ENCODE measurements at places on chromosomes 6 and 20.

- DNase-seq, result no peak
These were observed 773.6 kb upstream of the CHD6 start for GRCh38 chr20:42391807-42392206.

DNA sequence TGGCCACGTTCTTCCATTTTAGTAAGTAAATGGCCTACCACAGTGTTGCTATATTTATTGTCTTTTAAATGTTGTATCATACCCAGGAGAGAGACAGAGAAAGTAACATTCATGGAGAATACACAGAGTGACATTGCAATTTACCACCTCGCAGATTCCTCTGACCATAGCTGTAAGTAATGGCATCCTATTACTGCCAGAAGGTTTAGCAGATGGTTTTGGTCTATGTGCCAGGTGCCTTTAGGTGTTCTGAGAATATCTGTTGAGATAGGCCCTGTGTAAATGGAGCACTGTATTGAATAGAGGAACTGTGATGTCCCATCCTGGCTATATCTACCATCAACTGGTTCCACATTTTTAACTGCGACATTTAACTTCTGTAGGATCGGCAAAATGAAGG is 559.6 kb downstream of the KIF16B start:
- DNase-seq, result no peak

DNA sequence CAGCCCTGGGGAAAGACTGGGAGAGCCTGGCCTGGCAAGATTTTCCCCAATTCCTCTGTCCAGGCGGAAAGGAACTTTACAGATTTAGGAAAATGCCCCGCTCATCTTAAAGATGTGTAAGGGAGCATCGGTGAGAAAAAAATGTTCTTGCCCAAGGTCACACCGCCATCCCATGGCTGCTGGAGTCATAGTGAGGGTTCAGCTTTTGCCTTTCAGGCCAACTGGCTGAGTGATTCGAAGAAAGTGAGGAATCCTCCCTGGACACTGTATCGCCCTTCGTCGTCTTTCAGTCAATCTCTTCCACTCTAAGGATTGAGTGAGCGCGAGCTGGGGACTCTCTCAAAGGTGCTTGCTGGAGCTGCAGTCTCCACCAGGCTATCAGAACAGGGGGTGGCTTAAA is 1.4 kb downstream of the WFDC2 start:
- no peak for DNase-seq

GRCh38 chr20:47310729-47311128 is 45.8 kb downstream of the ZMYND8 start:
- no peak for DNase-seq

GRCh38 chr20:40744818-40745175 is 55.8 kb upstream of the MAFB start:
- no peak for DNase-seq

- no peak for DNase-seq
These were observed 181.2 kb downstream of the ZDHHC14 start for GRCh38 chr6:157561929-157562810.

GRCh38 chr20:42589976-42590639 is 599.6 kb downstream of the PTPRT start:
- DNase-seq, result no peak

GRCh38 chr6:117397536-117398227 is 28.1 kb downstream of the ROS1 start:
- DNase-seq, result peak; percentile 27

DNA sequence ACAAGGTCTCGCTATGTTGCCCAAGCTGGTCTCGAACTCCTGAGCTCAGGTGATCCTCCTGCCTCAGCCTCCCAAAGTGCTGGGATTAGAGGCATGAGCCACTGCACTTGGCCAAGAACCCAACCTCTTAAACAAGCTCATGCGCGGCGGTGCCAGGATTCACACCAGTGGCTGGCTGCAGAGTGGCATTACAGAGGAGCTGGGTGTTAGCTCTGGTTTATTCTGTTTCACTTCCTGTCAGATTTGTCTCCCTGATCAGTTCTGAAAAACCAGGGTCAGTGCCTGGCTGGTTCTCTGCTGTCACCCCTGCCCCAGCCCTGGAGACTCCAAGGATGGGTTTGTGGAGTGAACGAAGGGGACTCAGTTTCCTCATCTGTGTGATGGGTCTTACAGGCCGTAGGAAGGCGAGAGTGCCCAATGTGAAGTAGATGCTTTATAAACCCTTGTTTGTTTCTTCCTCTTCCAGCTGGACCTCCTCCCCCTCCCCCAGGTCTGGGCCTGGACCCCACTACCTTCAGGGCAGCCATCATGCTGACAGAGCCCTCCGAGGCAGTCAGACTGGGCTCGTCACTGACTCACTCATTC is 63.4 kb downstream of the UBE2V1 start:
- DNase-seq, result no peak

DNA sequence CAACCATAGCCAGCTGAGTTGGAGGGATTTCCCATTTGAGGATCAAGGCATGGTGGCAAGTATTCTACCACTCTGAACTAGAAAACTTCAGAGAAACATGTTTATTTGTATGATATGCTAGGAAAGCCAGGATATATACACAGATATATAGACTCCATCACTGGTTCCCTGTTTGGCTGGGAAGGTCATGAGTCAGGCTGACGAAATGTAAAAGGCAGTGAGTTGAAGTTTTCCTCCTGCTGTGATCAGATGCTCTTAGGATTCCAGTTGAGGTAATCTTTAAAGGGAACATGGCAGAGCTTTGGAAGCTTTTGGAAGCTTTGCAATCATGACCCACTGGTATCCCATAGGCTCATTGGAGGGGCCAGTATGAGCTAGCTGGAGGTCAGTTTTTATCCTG is 1369.1 kb downstream of the EPHA7 start:
- no peak for DNase-seq

- no peak for DNase-seq
These were observed 11.7 kb downstream of the VNN2 start for GRCh38 chr6:132746048-132746447.

- no peak for DNase-seq
These were observed 835 bp downstream of the PRR18 start for GRCh38 chr6:166307082-166308032.

- no peak for DNase-seq
These were observed 98.4 kb downstream of the SNX5 start for GRCh38 chr20:17870086-17870740.

DNA sequence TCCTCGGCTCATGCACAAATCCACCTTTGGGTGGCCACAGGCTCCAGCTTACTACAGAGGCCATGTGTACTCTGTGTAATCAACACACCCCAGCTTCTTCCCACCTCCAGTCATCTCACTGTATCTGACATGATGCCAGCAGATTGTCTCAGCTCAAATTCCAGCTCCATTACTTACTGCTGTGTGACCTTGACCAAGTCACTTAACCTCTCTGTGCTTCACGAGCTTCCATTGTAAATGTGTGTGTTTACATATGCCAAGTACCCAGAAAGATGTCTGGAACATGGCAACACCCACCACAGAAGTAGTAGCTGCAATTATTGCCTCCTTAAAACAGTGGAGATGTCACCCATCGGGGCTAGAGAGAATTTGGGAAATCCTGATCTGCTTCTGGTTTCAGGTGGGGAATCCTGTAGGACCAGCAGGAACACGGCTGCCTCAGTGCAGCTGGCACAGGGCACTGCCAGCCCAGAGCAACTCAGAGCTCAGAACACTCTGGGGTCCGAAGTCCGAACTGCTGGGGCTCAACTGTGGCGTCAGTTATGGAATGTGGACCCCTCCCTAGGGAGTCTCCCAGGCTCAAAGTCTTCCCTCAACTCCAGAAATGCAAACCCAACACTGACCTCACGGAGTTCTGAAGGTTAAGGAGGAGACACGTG is 21.2 kb upstream of the HLA-B start:
- no peak for DNase-seq

- DNase-seq, result no peak
These were observed 18.8 kb upstream of the CLPSL2 start for GRCh38 chr6:35757456-35758123.
